ENCODE measurements at places on chromosomes 5 and 9.

DNA sequence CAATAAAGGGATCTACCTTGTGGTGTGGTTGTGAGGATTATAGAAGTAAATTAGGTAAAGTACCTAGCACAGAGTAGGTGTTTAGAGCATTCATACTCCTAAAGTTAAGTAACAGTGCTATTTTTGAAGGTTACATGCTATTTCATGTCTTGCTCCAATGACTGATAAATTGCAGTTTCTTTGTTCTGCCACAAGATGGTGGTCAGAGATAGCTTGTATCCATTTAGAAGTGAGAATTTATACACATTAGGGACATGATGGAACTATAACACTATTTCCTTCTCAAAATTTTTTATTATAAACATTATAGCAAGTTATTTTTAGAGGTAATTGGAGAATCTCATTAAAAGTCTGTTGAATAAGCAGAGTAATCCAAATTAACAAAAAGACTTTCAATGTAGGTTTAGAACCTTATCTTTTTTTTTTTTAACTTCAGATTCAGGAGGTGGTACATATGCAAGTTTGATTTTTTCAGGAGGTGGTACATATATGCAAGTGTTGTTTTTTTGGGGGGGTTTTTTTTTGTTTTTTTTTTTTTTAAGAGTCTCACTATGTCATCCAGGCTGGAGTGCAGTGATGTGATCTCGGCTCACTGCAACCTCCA is 17.1 kb downstream of the MTREX start:
- peak; percentile 54 for DNase-seq

DNA sequence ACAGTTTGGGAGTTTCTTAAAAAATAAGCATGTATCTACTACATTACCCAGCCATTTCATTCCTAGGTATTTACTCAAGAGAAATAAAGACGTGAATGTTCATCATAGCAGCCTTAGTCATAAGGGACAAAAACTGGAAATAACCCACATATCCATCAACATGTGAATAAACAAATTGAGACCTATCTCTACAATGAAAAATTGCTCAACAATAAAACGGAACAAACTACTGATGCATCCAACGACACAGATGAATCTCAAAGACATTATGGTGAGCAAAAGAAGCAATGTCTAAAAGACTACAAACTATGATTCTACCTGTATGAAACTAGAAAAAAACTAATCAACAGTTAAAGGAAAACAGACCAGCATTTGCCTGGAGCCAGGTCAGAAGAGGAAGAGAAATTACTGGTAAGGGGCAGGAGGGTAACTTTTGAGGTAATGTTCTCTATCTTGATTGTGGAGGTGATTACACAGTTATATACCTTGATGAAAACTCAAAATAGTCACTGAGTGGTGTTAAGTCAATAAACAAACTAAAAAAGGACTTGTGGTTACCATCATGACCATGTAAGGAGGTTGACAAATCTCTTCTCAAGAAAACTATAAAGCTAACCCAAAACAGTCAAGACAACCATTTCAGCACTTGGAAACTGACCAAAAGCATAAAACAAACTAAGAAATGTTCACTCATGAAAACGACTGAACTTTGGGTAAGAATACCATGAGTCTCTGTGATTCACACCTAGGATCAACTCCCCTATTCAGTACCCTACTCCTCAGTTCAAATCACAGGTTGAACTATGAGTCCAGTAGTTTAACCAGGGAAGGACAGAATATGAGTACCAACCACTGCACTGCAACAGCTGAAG is 10.4 kb downstream of the UIMC1 start:
- DNase-seq, result peak; percentile 47

DNA sequence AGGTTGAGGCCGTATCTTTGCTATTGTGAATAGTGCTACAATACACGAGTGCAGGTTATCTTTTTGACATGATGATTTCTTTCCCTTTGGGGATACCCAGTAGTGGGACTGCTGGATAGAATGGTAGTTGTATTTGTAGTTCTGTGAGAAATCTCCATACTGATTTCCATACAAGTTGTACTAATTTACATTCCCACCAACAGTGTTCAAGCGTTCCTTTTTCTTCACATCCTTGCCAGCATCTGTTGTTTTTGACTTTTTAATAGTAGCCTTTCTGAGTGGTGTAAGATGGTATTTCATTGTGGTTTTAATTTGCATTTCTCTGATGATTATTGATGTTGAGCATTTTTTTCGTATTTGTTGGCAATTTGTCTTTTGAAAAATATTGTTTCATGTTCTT is 41.4 kb downstream of the CNOT6 start:
- DNase-seq, result no peak

DNA sequence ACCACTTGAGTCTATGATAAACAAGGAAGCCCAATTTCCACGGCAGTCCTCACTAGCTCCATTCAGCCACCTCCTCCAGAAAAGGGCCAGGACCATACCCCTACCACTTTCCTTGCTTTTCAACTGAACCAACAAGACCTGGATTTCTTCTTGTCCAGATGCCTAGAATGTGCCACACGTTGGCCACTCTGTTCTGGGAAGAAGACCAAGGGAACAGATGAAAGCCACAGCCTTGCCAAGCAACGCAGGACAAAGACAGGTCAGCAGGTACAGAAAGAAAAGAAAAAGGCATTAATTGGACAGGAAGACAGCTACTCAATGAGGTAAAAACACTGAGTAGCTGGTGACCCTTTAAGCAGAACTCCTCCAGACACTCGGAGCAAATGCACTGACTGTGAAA is 2.2 kb downstream of the CCNJL start:
- DNase-seq, result no peak

GRCh38 chr9:117072216-117072615 is 342.6 kb downstream of the ASTN2 start:
- no peak for DNase-seq

- no peak for DNase-seq
These were observed 891 bp downstream of the PCDHGB2 start for GRCh38 chr5:141360685-141361084.

GRCh38 chr5:81524015-81524414 is 130.1 kb upstream of the ACOT12 start:
- DNase-seq, result no peak

DNA sequence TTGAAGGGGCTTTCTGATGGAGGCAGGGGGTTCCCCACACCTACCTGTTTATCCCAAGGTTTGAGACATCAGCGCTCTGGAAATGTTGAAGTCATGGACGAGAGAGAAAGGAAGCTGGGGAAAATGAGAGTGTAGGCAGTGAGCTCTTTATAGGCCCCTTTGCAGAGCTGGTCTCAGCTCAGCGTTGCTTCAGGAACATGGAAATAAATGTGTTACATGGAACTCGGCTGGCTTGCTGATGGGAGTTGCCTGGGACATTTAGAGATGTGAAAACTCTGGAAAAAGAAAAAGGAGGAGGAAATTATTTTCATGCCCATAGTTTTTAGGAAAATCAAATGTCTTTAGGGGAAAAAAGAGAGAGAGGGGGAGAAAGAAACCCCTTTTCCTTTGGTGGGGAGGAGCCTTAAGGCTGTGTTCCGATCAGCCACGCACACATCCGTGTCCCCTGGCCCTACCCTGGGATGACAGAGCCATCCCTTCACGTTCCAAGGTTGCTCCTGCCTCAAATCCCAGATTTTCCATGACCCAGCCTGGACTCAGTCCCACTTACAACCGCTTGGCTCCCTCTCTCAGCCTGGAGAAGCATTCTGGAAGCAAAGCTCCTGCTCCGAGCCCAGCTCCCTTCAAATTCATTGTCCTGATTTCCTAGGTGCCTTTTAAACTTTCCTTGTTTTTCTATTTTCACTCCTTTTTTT is 78.3 kb downstream of the COL27A1 start:
- no peak for DNase-seq

- DNase-seq, result no peak
These were observed 54.5 kb downstream of the ADAM19 start for GRCh38 chr5:157520911-157521703.

DNA sequence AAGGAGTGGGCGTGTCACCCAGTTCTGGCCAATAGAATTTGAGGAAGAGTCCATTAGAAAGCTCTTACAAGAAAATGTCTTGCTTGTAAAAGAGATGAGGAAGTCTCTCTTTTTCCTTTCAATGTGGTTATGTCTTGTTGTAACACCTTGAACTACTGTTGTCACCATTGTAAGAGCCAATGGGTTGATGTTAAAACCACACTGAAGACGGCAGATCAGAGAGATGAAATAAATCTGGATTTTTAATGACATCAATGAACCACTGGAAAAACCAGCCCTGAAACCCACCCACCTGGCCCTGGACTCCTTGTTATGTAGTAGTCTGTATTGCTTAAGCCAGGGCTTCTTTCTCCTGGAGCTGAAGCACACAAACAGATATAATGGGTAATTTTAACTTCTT is 83.8 kb upstream of the ERCC6L2 start:
- DNase-seq, result no peak

DNA sequence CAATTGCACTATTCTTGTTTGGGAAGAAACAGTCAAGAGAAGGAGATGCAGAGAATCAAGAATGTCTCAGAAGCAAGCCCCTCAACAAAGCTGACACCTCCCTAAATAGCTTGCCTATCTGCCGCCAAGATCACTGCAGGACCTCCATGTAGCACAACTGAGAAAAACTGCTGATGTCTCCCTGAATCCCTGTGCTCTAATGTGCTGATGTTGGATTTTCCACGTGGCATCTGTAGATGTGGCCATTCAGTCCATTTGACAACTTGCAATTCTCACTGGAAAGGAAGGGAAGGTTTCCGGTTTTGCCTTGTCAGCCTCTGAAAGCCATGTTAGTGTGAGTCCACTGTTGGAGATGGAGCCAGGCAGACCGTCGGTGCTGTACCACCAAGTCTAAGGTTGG is 374.0 kb downstream of the DIRAS2 start:
- no peak for DNase-seq

GRCh38 chr5:32836176-32836575 is 125.1 kb downstream of the NPR3 start:
- DNase-seq, result no peak

DNA sequence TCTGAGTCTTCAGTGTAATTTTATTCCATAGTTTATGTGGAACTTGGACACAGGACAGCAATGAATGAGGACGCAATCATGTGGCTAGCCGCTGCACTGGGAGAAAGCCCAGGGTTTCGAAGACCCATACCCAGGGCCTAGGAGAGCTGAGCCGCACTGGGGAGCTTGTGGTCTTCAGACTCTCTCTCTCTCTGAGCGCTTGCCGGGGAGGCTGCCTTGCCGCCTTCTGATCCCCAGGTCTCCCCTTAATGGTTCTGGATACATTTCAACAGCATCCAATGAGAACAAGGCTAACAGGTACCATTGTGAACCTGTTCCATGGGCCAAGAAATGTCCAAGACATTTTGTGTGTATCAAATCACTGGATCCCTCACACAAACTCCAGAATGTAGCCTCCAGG is 383.4 kb downstream of the ICE1 start:
- no peak for DNase-seq

DNA sequence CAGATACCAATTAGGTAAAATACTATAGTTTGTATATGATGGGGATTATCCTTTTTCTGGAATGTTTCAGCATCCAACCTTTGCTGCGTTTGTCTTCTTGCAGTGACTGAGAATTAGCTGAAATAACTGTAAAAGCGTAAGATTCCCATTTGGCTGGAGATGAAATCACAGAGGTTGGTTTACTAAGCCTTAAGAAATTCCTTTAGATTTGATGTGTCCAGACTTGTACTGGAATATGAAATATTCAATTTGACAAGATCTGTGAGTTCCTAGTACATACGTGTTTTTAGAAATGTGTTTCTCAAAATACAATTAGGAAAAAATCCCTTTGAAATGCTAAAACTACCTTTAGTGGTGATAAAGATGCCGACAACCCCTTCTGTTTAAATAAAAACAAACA is 286.0 kb upstream of the DMRT1 start:
- no peak for DNase-seq

DNA sequence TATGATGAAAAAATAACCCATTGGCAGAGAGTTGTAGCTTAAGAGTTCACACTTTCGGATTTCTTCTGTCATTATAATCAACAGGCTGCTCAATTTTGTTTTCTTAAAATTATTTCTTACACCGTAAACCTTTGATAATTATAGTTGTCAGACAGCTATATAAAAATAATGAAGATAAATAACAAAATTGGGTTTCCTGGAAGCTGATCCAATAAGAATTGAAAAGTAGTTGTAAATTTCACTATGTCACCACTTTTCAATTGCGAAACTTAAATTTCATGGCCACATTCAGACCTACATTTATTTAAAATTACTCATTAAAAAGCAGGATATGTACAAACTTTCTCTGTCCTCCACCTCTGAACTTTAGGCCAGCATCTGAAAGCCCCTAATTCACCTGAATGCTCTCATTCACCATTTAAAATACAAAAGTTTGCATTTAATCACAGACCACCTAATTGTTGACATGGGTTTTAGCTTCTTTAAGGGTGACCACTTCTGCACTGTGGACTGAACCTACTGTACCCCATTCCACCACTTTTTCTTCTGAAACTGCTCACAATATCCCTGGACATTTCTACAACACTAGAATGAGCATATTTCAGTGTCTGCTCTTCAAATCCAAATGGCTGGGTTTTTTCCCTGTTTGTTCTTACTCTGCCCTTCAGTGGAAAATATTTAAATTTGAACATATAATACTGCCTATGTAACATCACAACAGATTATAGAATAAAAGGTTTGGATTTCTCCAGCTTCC is 680 bp downstream of the SELENOP start:
- no peak for DNase-seq
